Left renal pelvis (tissue), 4 donors: ENCODE measurements at places on chromosomes 6 and 20.
A peak's percentile ranks its signal among the peaks of the same experiment; 100 is the strongest.

DNA sequence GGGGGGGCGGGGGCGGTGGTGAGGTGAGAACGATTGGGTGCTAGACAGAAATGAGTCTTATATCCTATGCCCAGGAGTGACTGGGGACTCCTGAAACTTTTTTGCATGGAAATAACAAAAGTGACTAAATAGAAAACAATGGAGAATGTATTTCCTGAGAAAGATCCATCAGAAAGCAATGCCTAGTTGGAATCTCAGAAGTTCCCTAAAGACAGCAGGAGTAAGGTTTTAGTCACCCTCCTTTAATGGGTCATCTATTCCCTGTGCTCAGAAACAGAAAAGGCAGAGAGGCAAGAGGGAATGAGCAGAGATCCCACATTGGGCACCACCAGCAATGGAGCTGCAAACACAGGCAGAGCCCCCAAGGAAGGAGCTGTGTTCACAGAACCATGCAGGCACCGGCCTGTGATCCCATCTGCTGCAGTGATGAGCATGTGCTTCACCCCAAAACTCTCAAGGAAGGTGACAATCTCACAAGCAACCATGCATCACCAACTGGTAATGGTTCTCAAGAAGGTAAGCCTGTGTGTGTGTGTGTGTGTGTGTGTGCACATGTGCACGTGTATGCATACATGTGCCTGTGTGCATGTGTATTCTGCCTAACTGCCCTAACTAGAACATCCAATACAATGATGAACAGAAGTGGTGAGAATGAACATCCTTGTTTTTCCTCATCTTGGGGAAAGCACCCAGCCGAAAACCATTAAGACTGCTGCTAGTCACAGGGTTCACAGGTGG is 168.4 kb downstream of the WDR27 start:
- DNase-seq, result no peak

GRCh38 chr6:2542858-2543218 is 207.9 kb downstream of the MYLK4 start:
- DNase-seq, result no peak

DNA sequence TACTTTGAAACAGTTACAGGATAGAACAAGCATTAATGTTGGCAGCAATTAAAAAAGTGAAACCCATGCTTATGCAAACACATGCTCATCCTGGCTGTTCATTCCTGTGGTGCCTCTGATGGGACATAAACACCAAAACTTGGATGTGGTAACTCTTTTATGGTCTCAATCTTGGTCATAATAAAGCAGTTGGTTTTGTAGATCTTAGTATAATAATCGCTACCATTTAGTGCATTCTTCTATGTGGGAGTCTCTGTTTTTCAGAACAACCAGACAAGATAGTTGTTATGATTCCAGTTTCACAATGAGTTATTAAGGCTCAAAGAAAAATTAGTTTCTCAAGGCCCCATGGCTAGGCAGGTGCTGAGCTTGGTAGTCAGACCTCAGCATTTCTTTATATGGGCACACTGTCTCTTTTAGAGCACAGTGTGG is 184.0 kb downstream of the UTRN start:
- DNase-seq, result no peak

DNA sequence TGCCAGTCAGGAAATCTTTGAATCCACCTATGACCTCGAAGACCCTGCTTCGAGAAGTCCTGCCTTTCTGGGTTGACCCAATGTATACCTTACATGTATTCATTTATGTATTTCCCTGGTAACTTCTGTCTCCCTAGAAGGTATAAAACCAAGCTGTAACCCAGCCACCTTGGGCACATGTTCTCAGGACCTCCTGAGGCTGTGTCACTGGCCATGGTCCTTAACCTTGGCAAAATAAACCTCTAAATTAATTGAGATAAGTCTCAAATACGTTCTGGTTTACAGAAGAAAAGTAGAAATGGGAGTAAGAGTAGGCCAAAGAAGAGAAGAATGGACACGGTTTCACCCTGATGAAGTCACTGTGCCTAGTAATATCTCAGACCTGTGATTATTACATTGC is 30.0 kb upstream of the PPP1R3G start:
- DNase-seq, result no peak

- DNase-seq, result no peak
Observed at GRCh38 chr20:4036351-4036750, 21.0 kb upstream of the RNF24 start.

- no peak for DNase-seq
Observed at GRCh38 chr20:24109537-24109936, 121.0 kb upstream of the GGTLC1 start.

DNA sequence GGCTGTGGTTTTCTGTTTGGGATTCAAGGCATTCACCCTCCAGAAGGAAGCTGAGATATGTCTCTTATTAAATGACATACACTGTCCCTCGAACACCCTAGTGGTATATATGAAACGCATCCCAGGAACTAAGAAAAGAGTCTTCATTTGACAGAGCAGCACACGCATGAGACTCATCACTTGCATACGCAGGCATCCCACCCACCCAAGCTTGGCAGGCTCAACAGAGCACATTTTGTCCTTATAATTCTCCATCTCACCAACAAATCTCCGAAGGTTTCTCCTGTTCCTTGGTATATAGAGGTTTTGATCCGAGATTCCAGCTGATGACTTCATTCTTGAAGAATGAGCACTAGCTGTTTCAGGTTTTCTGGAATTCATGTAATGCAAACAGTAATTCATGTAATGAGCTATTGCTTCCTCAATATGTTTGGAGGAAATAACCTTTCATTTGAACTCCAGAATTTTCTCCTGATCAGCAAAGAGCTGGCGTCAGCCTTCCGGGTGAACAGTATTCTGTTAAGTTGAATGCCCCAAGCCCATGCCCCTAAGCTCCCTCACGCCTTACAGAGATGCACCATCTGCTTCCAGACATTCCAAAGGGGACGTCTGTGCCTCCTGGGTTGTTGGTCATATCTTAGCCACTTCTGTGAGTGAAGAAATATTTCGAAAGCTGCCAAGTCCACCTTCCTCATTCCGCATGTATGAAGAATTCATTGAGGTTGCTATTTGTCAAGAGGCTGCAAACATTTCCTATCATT is 66.0 kb upstream of the CDH4 start:
- no peak for DNase-seq

GRCh38 chr6:158536084-158536890 is 23.6 kb upstream of the TMEM181 start:
- no peak for DNase-seq

- no peak for DNase-seq
Observed at GRCh38 chr6:11414176-11414963, 123.2 kb upstream of the TMEM170B start.

- DNase-seq, result no peak
Observed at GRCh38 chr6:138310821-138311220, 66.9 kb upstream of the SMIM28 start.

GRCh38 chr20:57475388-57476083 is 49.4 kb downstream of the CTCFL start:
- no peak for DNase-seq

GRCh38 chr6:37319156-37319555 is 34.6 kb upstream of the RNF8 start:
- DNase-seq, result no peak

GRCh38 chr6:113969888-113970804 is 802 bp downstream of the HDAC2 start:
- peak; percentile 53 for DNase-seq

DNA sequence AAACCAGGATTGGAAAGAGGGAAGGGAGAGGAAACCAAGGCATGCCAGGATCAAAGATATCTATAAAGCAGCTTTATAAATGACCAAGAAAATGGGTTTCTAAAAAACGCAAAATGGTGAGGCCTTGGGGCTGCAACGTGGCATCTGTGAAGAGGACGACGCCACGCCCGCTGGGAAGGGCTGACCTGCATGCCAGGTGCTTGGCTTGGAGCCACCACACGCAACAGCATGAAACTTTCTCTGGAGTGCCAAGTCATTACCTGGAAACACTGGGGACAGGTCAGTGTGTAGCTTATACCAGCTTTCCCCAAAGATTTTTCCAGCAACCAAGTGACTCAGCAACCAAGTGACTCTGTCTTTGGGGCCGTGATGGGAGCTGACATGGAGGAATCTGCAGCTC is 82.5 kb downstream of the POPDC3 start:
- DNase-seq, result no peak

GRCh38 chr20:60806354-60806753 is 445.7 kb upstream of the CDH4 start:
- no peak for DNase-seq

- no peak for DNase-seq
Observed at GRCh38 chr6:139443231-139444112, 69.0 kb upstream of the CITED2 start.

GRCh38 chr6:14828201-14828611 is 417.7 kb upstream of the JARID2 start:
- no peak for DNase-seq

DNA sequence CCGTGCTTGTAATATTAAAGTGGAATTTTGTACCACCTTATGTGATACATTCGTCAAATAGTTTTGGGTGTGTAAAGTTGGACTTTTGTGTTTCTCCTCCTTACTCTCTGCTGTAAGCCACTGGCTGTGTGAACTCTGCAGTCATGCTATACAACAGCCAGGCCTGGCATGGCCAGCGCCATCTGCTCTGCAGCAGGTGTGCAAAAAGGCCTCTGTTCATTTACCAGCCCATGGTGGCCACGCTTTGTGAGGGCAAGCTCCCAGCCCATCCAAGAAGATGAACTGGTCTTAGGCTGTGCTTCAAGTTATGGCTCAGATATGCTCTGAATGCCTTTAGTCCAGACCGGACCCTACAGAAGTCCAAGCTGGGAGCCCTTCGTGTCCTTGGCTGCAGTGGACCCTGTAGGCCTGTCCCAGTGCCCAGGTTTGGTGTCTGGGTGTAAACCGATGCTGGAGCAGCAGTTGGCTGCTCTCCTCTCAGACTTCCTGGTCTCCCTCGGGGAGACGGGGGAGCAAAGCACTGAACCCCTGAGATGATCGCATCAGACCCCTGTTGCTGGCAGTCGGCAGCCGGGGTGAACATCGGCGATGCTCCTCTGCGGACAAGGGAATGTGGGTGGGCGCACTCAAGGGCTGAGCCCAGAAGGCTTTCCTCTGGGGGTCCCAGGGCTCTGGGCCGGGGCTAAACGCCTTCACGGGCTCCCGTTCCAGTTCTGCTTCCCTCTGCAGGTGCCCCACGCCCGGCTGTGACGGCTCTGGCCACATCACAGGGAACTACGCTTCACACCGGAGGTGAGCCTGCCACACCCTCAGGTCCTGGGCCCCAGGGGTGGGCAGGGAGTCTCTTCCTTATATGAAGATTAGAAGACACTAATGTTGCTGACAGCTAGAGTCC is 28.6 kb upstream of the PCMTD2 start:
- DNase-seq, result no peak

DNA sequence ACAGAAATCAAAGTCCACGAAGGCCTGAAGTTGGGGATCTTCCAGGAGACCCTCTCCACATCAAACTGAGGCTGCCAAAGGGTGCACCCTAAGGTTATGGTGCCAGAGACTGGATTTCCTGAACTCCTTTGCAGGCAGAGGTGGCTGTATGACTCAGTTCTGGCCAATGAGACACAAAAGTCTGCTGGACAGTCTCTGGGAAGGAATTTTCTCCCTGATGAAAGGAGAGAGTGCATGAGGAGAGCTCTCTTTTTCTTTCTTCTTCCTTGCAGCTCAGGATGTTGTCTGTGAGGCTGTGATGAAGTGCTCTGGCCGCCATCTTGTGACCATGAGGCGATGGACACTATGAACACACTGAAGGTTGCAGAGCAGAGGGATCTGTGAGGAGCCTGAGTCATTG is 85.2 kb downstream of the MDGA1 start:
- no peak for DNase-seq

DNA sequence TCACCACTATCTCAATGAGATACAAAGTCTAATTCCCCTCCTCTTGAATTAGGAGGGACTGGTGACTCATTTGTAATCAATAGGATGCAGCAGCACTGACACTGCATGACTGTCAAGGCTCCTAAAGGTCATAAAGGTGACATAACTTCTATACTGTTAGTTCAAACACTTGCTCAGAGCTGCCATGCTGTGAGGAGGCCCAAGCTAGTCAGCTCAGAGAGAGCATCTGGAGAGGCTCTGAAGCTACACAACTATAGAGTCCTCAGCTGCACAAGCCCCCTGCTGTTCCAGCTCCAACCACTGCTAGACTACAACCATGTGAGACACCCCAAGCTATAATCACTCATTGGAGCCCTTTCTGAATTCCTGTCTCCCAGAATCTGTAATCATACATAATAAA is 17.0 kb upstream of the HEY2 start:
- no peak for DNase-seq

GRCh38 chr20:54524849-54525248 is 49.5 kb downstream of the DOK5 start:
- no peak for DNase-seq

DNA sequence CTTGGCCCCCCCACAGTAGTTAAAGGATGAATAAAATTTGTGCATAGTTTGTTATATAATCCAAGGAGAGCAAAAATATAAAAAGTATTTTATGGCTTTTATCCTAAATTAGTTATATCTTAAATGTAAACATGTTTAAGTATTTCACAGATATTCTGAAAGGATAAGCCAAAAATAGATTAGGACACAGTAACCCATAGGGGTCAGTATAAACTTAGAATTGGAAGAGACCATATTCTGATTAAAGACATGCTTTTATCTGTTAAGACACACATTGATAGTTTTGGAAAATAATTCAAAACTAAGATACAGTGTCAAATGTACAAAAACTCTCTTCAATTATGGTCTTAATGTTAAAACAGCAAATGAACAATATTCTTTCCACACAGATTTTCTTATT is 4.5 kb upstream of the SERINC1 start:
- DNase-seq, result no peak

- DNase-seq, result no peak
Observed at GRCh38 chr6:163341224-163342061, 73.1 kb upstream of the QKI start.

DNA sequence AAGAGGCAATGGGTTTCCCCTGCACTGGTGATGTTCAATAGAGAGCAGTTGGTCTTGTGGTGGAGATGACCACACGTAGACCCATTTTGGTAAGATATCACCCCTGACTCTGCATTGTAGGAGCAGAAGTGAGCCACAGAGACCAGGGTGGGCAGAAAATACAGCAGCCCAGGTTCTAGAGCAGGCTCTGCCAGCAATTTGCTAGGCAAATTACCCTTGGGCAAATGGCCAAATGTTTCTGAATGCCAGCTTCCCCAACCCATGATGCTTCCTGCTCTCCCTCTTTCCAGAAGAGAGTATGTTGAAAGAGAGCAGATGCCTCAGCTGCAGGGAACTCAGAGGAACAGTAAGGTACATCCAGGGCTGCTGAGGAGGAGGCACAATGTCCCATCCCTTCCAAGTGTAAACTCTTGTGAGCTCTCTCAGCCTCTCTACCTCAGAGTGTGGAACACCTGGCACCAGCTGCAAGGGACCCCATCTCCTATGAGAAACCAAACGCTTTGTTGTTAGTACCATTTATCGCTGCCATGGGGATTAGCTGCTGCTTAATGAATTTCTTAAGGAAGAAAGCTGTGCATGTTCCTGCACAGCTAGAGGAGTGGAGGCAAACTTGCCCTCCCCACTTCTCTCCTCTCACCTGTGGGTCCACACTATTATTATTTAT is 317.5 kb upstream of the MOCS1 start:
- peak; percentile 7 for DNase-seq

GRCh38 chr20:5364136-5364821 is 47.5 kb upstream of the PROKR2 start:
- DNase-seq, result no peak

GRCh38 chr6:17476511-17476910 is 83.1 kb downstream of the CAP2 start:
- DNase-seq, result no peak
